Stimulated activated CD8-positive, alpha-beta memory T cell treated with anti-CD3 and anti-CD28 coated beads, Interleukin-15, amount 100 ng/mL, for 48 hours (primary cell): ENCODE measurements at places on chromosomes 12 and 14.
A peak's percentile ranks its signal among the peaks of the same experiment; 100 is the strongest.

GRCh38 chr12:116818341-116818856, 62.8 kb downstream of the HRK start:
- no peak for DNase-seq

DNA sequence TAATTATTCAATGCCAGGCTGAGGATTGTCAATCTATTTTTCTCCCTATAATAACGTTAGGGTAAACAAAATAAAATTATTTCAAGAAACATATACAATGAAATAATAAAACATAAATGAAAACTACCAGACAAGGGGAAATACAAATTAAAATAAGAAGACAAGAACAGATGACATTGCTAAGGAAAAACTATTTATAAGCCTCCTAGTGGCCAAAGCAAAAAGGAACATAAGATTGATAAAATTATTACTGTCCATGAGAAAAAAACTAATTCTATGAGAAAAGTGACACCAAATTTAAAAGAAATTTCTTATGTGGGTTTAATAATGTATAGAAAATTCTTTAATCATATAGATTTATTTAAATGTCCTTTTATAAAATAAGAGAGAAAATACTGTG, 294.7 kb downstream of the TTC6 start:
- DNase-seq: no peak

- DNase-seq: no peak
Observed at GRCh38 chr12:8860165-8860961, 37.9 kb downstream of the A2ML1 start.

DNA sequence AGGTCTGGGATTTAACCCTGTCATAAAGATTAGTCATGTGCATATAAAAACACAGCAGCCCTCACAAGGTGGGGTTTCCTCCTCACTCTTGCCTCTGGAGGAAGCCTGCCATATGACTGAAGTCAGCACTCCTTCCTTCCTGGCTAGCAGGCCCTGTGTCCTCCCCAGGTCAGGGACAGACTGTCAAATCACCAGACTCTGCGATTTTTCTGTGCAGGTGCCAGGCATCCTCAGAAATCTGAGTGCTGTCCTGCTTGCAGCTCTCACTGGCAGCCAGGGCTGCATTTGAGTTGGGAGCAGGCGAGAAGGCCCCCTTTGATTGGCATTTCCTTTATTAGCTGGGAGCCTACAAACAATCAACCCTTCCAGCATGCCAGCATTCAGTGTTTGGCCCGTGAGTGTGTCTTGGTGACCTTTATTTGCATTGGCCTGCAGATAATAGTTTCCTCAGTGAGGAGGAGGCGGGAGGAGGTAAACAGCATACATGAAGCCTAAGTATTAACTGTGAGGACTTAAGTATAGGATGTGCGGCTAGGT, 183.8 kb upstream of the ARHGAP5 start:
- no peak for DNase-seq

- DNase-seq: no peak
Observed at GRCh38 chr14:58703161-58703506, 65.4 kb downstream of the DACT1 start.

DNA sequence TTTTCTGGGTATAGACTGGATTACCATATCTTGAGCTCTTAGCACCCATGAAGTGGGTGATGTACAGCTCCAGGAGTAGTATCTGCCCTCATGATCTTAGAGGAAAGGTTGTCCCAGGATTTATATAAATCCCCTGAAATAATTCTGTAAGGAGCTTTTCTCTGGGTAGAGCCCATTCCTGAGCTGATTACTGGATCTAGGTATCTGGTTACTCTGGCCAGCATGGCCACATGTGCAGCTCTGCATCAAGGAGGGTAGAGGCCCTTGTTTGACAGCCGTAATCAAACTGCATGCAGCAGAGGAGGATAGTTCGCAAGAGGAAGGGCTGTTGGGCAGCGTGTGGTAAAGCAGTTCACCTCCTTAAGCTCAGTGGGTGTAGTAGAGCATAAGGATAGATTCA, 8.5 kb downstream of the COX14 start:
- no peak for DNase-seq

GRCh38 chr12:101823891-101824290, 6.9 kb downstream of the GNPTAB start:
- DNase-seq: peak; percentile 52

- no peak for DNase-seq
Observed at GRCh38 chr12:52267699-52268098, 6.7 kb upstream of the KRT86 start.

DNA sequence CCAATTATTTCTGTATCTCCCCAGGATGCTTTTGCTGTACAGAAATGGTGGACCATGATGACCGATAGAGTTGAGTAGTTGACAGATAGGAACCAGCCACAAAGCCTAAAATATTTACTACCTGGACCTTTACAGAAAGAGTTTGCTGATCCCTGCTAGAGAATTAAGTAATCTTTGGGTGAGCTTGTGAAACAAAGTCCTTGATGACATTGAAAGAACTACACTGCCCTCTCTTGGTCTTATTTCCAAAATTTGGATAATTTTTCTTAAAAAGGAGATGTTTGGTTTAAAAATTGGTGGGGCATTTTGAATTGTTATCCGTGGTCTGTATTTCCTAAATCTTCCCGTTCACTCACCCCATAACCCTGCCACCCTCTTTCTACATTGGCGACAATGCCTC, 13.7 kb upstream of the TCTN1 start:
- DNase-seq: no peak

DNA sequence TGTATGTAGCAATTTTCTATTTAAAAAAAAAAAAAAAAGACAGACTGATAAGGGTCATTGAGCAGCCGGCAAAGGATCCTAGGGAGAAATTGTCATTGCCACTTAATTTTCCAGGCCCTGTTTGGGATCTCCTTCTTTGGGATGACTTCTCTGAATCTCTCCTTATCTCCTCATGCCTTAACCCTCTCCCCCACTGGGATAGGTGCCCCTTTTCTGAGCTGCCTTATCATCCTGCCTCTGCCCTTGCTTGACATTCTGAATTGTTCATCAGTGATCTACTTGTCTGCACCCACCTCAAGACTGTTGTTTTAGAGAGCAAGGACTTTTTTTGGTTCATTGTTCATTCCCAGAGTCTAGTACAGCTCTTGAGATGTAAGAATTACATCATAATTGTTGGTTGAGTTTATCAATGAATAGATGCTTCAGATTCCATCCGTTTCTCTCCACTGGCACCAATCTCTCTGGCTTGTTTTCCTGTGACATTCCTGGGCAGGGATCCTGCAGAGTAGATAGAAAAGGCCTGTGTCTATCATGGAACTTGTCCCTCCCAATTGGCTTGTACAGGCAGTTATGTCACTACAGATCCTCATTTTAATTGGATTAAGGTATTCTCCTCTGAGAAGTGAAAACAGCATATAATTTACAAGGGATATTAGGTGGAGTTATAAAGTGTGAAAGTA, 42.6 kb downstream of the SOCS2 start:
- no peak for DNase-seq

DNA sequence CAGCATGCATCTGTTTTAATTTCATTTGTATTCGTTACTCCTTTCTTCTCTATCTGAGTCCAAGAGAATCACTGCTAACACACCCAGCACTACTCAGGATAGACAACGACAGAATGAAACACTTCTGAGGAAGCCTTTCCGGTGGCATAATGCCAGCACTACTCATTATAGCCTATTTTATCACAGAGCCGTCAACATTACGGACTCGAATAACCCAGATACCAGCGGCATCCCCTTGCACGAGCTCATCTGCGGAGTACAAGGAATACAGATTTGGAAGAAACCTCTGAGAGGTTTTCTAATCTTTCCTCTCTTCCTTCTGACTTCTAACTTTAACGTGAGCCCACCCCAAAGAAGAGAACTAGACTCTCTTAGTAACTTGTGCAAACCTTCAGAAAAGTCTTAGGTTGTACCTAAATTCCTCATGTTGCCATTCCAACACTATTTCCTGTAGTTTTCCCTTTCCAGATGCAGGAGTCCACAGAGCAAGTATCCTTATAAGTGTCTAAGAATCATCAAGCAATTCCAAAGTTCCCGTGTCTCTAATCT, 248.1 kb downstream of the APAF1 start:
- DNase-seq: no peak

- no peak for DNase-seq
Observed at GRCh38 chr12:644818-645552, 18.3 kb downstream of the NINJ2 start.

- no peak for DNase-seq
Observed at GRCh38 chr12:6551496-6552139, 4.2 kb downstream of the IFFO1 start.

DNA sequence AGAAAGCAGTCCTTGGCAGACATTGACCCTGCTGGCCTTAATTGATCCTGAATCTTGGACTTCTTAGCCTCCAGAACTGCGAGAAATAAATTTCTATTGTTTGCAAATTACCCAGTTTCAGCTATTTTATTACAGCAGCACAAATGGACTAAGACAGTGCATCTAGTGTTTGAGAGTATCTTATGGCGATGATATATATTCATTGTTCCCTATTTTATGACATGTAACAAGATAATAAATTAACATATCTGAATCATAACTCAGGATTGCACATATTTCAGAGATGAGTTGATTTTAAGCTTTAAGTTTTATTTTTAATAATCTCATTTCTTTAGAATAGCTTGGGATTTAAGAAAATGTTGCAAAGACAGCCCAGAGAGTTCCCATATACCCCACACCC, 167.4 kb upstream of the FOXG1 start:
- no peak for DNase-seq

- no peak for DNase-seq
Observed at GRCh38 chr12:98750511-98750910, 105.4 kb downstream of the APAF1 start.

GRCh38 chr12:4050340-4050739, 177.1 kb upstream of the PARP11 start:
- no peak for DNase-seq

- DNase-seq: no peak
Observed at GRCh38 chr14:53510281-53510912, 357.3 kb upstream of the DDHD1 start.

- no peak for DNase-seq
Observed at GRCh38 chr14:59126714-59127436, 61.6 kb upstream of the DAAM1 start.

DNA sequence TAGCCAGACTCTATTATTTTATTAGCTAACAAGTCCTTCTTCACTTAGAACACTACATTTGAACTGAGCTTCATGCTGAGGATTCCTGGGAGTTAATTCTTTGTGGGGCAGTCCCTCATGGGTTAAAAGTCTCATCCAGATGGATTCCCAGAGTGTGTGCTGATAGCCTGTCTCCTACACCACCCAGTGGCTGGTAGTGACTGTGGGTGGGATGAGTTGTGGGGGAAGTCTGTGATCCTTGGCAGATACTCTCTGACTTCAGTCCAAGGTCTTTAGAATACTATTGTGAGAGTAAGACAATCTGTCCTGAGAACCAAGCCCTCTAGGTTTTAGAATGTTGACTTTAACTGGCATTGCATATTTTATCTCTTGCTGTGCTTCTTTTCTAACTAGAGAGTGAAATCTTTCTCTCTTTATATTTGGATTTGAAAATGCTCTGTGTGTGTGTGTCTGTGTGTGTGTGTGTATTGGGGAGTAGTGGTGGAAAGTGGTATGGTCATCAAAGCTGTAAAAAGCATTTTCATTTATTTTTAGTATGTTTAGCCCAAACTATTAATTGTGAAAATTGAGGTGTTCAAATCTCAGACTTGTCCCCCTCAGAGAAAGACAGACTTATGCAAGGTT, 37.3 kb downstream of the AKAP6 start:
- DNase-seq: no peak

- DNase-seq: no peak
Observed at GRCh38 chr12:91413581-91414546, 231.2 kb upstream of the DCN start.

DNA sequence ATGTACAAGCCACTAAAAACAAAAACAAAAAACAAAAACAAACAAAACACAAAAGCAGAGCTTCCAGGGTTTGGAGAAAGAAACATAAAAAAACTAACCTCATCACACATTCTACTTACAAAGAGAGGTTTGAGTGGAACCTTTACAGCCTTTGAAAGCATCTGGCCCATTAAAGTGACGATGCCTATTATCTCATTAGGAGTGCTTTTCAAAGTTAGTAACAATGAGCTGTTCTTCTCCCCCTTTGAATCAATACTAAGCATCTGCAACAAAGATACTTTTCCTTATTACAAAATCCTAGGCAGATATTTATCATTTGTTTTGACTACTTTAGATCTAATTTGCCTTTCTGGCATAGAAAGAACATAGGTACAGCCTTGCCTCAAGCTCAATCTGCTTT, 217.3 kb downstream of the PPM1H start:
- no peak for DNase-seq

DNA sequence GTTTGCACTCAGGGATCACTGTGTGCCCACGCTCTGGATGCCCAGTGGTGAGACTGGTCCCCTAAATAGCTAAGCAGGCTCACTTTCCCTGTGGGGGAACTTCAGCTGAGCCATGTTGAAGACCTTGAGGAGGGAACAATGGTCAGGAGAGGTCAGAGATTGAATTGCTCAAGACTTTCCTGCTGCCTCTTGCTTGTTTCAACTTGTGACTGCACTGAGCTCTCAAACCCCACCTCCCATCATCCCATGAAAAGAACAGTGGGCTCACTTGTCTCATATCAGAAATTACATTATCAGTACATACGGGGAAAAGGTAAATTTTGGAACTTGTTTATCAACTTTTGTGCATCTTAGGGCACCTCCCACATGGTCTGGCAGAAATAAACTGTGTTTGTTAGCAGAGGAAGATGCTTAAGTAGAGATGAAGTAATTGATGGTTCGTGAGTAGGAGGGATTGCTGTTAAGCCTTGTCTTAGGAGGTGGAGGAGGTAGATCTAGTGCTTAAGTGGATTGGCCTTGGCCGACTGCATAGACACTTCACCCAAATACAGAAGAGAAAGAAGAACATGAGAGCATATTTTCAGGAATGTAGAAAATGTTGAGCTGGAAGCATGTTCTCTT, 15.0 kb upstream of the SERPINA1 start:
- no peak for DNase-seq

DNA sequence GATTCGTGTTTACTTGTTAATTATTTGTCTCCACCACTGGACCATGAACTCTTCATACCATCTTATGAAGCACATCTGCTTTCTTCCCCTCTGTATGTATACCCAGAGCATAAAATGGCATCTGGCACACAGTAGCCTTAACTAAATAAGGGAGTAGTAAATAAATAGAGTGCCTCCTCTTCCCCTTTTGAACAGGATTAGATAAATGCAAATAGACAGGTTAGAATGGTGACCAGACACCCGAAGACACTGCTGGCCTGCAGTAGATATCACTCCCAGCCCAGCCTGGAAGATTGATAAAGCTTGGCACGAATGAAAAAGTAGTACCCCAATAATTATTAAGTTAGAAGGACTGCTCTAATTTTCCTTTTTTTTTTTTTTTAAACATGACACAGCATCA, 6.9 kb downstream of the GALNT4 start:
- DNase-seq: no peak

- no peak for DNase-seq
Observed at GRCh38 chr14:31090883-31091764, 64.9 kb upstream of the STRN3 start.

- DNase-seq: no peak
Observed at GRCh38 chr12:91053951-91054715, 3.7 kb downstream of the KERA start.

DNA sequence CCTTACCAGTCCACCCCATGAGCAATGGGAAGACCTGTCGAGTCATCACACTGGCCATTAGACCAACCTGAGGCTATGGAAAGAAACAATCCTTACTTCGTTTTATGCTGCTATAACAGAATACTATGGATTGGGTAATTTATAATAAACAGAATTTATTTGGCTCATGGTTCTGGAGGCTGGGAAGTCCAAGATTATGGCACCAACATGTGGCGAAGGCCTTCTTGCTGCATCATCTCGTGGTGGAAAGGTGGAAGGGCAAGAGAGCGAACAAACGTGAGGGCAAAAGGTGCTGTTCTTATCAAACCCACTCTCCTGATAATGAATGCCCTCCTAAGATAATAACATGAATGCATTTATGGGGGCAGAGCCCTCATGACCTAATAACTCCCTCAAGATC, 9.6 kb upstream of the SPTB start:
- no peak for DNase-seq
